DMS79 treated with DMSO at 0.1 percent for 48 hours (cell line): ENCODE measurements at places on chromosomes 3 and 15.

GRCh38 chr15:91970142-91970541 is 116.6 kb downstream of the SLCO3A1 start:
- no peak for DNase-seq

- DNase-seq = no peak
Measured at GRCh38 chr15:68411343-68411675, 20.7 kb downstream of the ITGA11 start.

DNA sequence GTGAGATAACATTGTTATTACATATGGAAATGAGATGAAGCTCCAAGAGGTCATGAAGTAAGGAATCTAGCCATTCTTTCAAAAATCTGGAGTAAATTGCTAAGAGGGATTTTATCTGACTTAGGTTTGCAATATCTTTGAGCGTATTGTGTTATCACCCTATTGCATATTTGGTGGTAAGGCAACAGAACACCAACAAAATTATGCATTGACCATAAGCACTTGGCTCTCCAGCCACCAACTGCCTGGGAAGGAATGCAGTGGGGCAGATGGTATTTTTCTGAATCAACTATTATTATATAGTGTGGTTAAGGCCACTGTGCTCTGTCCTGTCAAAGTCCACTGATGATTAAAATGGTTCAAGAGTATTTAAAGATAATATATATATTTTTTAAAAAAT is 287.9 kb upstream of the SEMA6D start:
- no peak for DNase-seq

DNA sequence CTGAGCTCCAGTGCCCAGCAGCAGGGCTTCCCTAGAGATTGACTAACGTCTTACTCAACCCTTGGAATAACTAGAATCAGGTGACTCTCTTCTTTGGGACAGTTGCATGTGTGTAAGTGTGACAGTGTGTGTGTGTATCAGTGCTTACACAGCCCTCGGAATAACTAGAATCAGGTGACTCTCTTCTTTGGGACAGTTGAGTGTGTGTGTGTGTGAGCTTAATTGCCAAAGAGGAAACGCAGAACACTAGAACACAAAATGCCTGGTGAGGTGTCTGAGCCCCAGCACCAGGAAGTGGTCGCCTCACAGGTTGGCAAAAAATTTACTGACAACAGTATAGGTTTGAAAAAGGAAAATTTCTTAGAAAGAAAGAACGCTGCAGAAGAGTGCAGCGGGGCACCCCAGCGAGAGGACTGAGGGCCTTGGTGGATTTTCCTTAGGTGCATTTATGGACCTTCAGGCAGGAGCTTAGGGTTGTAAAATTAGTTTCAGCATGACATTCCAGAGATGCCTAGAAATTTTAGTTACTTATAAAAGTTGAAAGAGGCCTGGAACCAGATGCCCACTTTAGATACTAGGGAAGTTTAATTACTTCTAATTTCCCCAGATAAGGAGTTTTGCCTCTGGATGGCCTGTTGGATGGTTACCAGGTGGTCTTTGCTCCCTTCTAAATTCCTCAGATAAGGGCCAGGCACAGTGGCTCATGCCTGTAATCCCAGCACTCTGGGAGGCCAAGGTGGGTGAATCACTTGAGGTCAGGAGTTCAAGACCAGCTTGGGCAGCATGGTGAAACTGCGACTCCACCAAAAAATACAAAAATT is 3.7 kb upstream of the WDR82 start:
- no peak for DNase-seq

GRCh38 chr3:194440756-194441155 is 41.7 kb upstream of the GP5 start:
- DNase-seq = no peak
